Sigmoid colon (tissue), 7 donors: ENCODE measurements at places on chromosomes 1 and 21. TPM values are rescaled to one million over a fixed set of nuclear protein-coding genes. Genes with fewer than 3 reads are reported as not detected.

GRCh38 chr1:111032295-111032897, 68.7 kb upstream of the LRIF1 start:
- H3K4me1 ChIP-seq = no peaks in the 10 kb centered on the region
- H3K27me3 ChIP-seq = no peaks in the 10 kb centered on the region
- no peak for DNase-seq
- no peak overlapping the region for H3K27ac ChIP-seq

DNA sequence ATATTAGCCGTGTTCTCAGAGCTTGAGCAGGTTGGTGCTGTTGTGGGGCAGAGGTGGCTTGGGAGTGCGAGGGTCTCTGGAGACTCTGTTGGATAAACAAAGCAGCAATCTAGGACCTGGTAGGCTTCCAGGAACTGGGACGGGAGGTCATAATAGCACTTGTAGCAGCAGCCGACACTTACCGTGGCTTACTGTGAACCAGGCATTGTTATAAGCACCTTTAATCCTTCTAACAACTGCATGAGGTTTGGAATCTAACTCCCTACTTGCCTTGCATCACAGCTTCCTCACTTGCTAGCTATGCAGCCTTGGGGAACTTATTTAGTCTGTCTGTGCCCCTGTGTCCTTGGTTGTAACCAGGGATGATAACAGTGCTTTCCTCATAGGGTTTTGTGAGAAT, 94.9 kb downstream of the NAV1 start:
- H3K36me3 ChIP-seq = peaks cover 4% of the 10 kb centered on the region
- peaks cover 38% of the 10 kb centered on the region for H3K4me1 ChIP-seq
- no peak overlapping the region for H3K4me3 ChIP-seq
- no peak overlapping the region for H3K27ac ChIP-seq

DNA sequence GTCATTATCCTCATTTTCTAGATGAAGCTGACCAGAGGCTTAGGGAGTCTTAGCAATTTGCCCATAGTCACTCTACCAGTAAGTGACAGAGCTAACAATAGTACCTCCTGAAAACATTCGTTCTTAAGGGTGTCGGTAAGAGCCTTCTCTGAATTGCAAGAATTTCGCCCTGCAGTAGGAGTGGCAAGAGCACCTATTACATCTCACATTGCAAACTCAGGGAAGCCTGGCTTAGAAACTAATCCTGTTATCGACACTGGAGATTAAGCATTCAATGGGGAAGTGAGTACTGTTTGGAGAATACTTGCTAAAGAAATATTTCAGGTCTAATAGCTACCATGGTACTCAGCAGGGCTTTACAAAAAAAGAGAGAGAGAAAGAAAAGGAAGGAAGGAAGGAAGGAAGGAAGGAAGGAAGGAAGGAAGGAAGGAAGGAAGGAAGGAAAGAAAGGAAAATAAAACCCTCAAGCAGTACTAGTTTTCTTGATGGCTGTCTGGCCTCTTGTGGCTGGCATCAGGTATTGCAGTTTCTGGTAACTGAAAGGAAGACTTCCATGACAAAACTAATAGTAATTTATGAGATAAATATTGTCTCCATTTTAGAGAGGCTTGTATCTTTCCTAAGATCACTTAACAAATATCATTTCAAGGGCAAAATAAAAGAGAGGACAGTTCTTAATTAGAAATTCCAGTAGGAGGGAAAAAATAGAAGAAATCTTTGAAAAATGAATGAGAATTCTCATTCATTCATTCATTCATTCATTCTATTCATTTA, 10.4 kb downstream of the C1orf226 start:
- peaks cover 3% of the 10 kb centered on the region for H3K4me1 ChIP-seq
- H3K27ac ChIP-seq = no peak overlapping the region
- H3K27me3 ChIP-seq = peaks cover 6% of the 10 kb centered on the region

- DNase-seq = no peak
- H3K27ac ChIP-seq = no peak overlapping the region
- H3K4me1 ChIP-seq = peaks cover 18% of the 10 kb centered on the region
- H3K27me3 ChIP-seq = peaks cover 14% of the 10 kb centered on the region
- H3K4me3 ChIP-seq = no peak overlapping the region
These were observed 272.7 kb downstream of the TRABD2B start for GRCh38 chr1:47724432-47724999.

DNA sequence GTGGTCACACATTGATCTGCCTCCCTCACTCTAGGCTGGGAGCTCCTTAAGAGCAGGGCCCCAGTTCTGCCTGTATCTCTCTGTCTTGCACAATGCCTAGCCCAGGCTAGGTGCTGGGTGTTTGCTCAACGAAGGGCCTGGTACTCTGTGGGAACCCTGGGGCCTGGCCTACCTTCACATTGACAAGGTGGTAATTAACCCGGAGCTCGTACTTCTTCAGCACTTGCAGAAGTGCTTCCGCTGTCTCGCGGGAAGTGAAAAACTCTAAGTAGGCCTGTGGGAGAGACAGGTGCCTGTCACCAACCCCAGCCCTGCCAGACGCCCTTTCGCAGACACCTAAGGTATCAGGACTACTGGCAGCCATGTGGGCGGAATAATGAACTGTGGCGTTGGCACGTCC, 13.7 kb downstream of the MTHFR start:
- peaks cover 71% of the 10 kb centered on the region for H3K36me3 ChIP-seq
- H3K27me3 ChIP-seq = no peaks in the 10 kb centered on the region
- no peaks in the 10 kb centered on the region for H3K4me1 ChIP-seq
- no peak for DNase-seq
- no peak overlapping the region for H3K4me3 ChIP-seq
- peak overlapping the region; percentile 87 for H3K27ac ChIP-seq

CHD5 gene
- total RNA-seq = 1.4 TPM

HNRNPU gene
- total RNA-seq = 264 TPM

DNA sequence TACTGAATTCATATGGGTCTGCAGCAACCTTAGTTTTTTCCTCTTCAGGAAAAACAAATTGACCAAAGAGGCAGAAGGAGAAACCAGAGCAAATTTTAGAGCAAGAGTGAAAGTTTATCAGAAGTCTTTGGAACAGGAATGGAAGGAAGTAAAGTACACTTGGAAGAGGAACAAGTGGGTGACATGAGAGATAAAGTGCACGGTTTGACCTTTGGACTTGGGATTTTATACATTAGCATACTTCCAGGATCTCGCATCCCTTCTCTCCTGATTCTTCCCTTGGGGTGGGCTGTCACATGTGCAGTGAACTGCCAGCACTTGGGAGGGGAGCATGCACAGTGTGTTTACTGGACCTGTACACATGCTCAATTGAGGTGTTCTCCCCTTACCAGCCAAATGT, 754.8 kb upstream of the ADAMTS5 start:
- H3K36me3 ChIP-seq = no peaks in the 10 kb centered on the region
- DNase-seq = no peak
- H3K4me3 ChIP-seq = no peak overlapping the region
- H3K27ac ChIP-seq = no peak overlapping the region
- H3K27me3 ChIP-seq = no peaks in the 10 kb centered on the region
- H3K4me1 ChIP-seq = peaks cover 20% of the 10 kb centered on the region

PIGM gene
- 4.4 TPM for total RNA-seq

- H3K27ac ChIP-seq = no peak overlapping the region
- no peaks in the 10 kb centered on the region for H3K4me1 ChIP-seq
- H3K27me3 ChIP-seq = no peaks in the 10 kb centered on the region
- no peak for DNase-seq
- H3K4me3 ChIP-seq = no peak overlapping the region
These were observed 7.5 kb upstream of the PTPN7 start for GRCh38 chr1:202167708-202168415.

SH2D1B gene
- not detected for total RNA-seq

DNA sequence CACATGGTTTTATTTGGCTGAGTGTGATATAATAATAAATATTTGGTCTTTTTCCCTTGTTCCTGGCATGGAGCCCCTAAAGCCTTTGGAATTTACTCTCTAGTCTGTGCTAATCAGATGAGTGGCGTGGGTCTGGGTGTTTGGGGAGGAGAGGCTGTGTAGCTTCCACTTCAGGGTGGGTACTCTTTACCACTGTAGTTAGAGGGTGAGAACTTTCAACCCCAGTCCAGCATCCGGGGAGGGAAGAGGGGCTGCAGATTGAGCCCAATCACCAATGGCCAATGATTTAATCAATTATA, 20.0 kb downstream of the USP25 start:
- H3K27me3 ChIP-seq = no peaks in the 10 kb centered on the region
- H3K36me3 ChIP-seq = no peaks in the 10 kb centered on the region
- H3K4me3 ChIP-seq = no peak overlapping the region
- H3K4me1 ChIP-seq = peaks cover 52% of the 10 kb centered on the region

GRCh38 chr21:44727757-44728156, 16.4 kb upstream of the TSPEAR start:
- H3K36me3 ChIP-seq = no peaks in the 10 kb centered on the region
- no peak overlapping the region for H3K4me3 ChIP-seq
- DNase-seq = no peak
- peaks cover 7% of the 10 kb centered on the region for H3K4me1 ChIP-seq

- peaks cover 8% of the 10 kb centered on the region for H3K4me1 ChIP-seq
- H3K36me3 ChIP-seq = no peaks in the 10 kb centered on the region
- H3K27me3 ChIP-seq = no peaks in the 10 kb centered on the region
- DNase-seq = no peak
These were observed 119.7 kb downstream of the PROX1 start for GRCh38 chr1:214107322-214108096.

GRCh38 chr1:159746666-159747065, 32.3 kb upstream of the CRP start:
- DNase-seq = no peak
- no peak overlapping the region for H3K27ac ChIP-seq
- H3K4me1 ChIP-seq = no peaks in the 10 kb centered on the region

NR1I3 gene
- total RNA-seq = not detected

GRCh38 chr1:155651861-155652661, 36.5 kb downstream of the YY1AP1 start:
- H3K27ac ChIP-seq = no peak overlapping the region
- H3K4me1 ChIP-seq = no peaks in the 10 kb centered on the region
- no peak overlapping the region for H3K4me3 ChIP-seq
- no peaks in the 10 kb centered on the region for H3K36me3 ChIP-seq
- DNase-seq = no peak

MAGI3 gene
- 18.9 TPM for total RNA-seq

- no peaks in the 10 kb centered on the region for H3K27me3 ChIP-seq
- peak; percentile 60 for DNase-seq
- H3K4me3 ChIP-seq = no peak overlapping the region
- H3K27ac ChIP-seq = no peak overlapping the region
These were observed 15.7 kb downstream of the SPOCD1 start for GRCh38 chr1:31799895-31800673.

DNA sequence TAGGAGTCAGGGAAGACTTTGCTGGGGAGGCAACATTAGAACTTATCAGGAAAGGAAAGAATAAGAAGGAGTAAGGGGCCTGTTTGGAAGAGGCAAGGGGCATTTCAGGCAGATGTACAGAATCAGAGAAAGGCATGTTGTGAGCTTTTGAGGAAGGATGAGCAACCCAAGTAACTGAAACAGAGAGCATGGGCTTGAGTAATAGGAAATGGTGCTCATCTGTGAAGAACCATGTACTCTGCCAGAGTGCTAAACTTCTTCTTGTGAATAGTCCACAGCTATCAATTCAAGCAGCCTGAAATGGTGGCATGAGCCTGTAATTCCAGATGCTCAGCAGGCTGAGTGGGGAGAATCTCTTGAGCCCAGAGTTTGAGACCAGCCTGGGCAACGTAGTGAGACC, 19.2 kb upstream of the PIGK start:
- H3K27me3 ChIP-seq = no peaks in the 10 kb centered on the region
- H3K36me3 ChIP-seq = no peaks in the 10 kb centered on the region
- no peak overlapping the region for H3K27ac ChIP-seq
- DNase-seq = no peak

DNA sequence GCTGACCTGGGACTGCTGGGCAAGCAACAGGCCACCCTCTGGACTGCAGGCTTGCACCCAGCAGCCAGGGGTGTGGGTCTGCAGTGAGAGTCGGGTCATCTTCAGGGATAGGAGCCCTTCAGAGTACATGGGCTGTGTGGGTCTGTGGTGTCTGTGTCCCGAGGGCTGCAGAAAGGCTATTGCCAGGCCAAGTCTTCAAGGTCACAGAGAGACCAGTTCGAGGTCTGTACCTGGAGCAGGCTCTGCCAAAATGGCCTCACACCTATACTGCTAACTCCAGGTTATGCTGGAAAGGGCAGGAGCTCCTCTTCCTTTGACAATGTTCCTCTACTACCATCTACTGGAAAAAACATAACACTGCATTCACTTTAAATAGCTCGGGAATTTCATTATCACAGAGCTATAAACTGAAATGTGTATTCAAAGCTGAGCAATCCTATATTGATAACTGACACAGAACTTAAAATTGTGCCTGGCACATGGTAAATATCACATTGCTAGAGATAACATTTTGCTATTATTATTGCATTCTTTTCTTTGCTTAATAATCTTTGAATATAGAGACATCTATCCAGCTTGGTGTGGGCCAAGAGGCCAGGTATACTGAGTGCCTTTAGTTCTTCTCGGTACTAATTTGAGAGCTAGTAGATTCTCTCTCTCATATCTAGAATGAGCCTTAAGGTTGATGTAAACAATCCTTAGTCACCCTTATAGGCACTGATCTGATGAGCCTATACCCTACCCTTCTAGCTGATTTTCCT, 6.9 kb upstream of the DNAH14 start:
- H3K4me3 ChIP-seq = no peak overlapping the region
- H3K4me1 ChIP-seq = no peaks in the 10 kb centered on the region
- DNase-seq = no peak
- no peaks in the 10 kb centered on the region for H3K36me3 ChIP-seq
- no peak overlapping the region for H3K27ac ChIP-seq

DNA sequence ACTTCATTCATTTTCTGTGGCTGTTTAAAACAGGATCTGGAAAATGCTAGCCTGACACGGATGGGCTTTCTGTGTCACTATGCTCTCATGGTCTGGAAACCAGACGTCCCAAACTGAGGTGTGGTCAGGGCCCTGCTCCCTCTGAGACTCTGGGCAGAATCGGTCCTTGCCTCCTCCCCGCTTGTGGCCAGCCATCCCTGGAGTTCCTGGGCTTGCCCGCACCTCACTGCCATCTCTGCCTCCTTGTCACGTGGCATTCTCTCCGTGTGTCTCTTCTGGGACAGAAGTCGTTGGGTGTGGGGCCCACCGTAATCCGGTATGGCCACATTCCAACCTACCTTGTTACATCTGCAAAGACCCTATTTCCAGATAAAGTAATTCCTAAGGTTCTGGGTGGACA, 10.1 kb upstream of the ACTRT2 start:
- peaks cover 14% of the 10 kb centered on the region for H3K27me3 ChIP-seq
- DNase-seq = peak; percentile 37
- no peaks in the 10 kb centered on the region for H3K36me3 ChIP-seq
- H3K4me1 ChIP-seq = peaks cover 14% of the 10 kb centered on the region
- H3K4me3 ChIP-seq = no peak overlapping the region

PROK1 gene
- total RNA-seq = not detected

DNA sequence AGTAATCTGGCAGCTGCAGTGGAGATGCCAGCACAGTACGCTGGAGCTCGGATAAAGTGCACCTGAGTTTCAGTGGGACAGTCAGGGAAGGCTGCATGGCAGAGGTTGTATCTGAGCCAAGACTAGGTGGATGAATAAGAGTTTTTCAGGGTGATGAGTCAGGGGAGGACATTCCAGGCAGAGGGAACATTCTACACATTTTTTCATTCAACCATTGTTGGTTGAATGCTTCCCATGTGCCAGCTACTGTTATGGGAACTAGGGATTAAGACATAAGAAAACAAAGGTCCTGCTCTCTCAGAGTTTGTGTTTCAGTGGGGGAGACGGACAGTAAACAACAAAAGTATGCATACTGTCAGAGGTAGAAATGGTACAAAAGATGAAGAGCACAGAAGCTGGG, 5.2 kb downstream of the LEPR start:
- DNase-seq = no peak
- H3K36me3 ChIP-seq = no peaks in the 10 kb centered on the region
- no peak overlapping the region for H3K4me3 ChIP-seq
- peaks cover 27% of the 10 kb centered on the region for H3K4me1 ChIP-seq

IFT25 gene
- total RNA-seq = 24.7 TPM

GRCh38 chr1:222994511-222995235, 148.4 kb downstream of the TLR5 start:
- H3K4me3 ChIP-seq = no peak overlapping the region
- no peak for DNase-seq
- peaks cover 6% of the 10 kb centered on the region for H3K4me1 ChIP-seq
- H3K36me3 ChIP-seq = no peaks in the 10 kb centered on the region
